ENCODE measurements at places on chromosomes 13 and 19.

- no peak for DNase-seq
Measured at GRCh38 chr19:46935066-46935663, 74.4 kb downstream of the ARHGAP35 start.

DNA sequence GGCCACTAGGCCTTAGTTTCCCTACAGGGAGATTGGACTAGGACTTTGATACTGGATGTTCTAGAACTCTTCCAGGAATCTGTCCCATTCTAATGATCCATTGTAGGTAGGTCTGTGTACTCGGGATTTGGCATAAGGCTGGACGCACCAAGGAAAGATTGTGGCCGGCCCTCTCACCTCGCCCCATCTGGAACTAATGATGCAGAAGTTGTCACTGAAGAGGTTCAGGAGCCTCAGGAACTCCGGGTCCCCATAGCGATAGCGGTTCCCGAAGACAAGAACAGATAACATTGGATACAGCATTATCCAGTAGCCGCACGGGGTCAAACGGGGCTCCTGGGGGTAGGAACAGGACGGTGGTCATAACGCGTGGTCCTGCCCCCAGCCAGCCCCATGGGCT, 11.2 kb downstream of the EGLN2 start:
- no peak for DNase-seq

DNA sequence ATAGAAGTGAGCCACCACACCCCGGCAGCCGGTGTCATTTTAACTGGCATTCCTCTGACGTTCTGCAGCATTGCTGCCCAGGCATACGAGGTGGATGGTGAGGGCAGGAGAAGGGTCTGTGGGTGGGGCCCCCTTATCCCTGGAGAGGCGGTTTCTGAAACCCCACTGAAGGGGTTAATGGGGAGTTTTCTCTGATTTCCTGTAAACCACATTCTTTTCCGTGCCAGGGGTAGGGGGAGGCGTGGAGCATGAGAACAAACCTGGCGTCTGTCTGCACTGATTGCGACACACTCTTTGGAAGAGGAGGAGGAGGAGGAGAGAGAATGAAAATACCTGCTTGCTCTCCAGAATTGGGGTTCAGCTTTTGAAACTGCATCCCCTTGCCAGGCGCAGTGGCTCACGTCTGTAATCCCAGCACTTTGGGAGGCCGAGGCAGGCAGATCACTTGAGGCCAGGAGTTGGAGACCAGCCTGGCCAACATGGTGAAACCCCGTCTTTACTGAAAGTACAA, 2.7 kb upstream of the C3 start:
- peak; percentile 55 for DNase-seq

DNA sequence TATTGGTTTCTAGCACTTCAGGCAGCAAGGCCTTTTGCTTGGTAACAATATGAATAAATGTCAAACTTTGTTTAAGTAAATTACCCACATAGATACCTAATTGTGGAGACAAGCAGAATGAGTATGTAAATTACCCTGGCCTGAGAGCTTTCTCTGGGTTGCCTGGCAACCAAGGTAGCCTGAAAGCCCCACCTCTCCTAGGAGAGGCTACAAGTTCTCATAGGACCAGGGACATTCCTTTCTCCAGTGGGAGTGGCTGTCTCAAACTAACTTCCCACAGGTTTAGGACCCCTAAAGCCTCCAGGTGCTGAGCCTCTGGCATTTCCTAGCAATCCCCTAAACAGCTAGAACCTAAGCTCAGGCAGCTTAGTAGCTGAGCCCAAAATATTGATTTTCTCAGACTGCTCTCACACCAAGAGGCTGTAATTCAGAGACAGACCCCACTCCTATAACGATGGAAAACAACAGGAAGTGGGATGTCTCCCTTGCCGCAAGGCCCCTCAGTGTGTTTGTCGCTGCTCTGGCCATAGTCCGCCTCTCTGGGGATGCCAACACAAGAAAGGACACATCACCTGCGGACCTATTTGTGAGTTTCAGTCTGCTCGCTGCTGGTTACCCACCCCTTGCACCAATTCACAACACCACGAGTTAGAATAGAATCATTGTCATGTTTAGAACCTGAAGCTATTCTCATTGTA, 207.3 kb downstream of the DLEU7 start:
- DNase-seq, result peak; percentile 80

- no peak for DNase-seq
Measured at GRCh38 chr19:31127134-31127967, 221.9 kb downstream of the TSHZ3 start.

- no peak for DNase-seq
Measured at GRCh38 chr13:104296286-104296685, 1230.1 kb upstream of the SLC10A2 start.

- DNase-seq, result peak; percentile 63
Measured at GRCh38 chr13:31538067-31539042, 201.0 kb upstream of the RXFP2 start.

- no peak for DNase-seq
Measured at GRCh38 chr19:41919948-41920712, 8.1 kb downstream of the ERFL start.

DNA sequence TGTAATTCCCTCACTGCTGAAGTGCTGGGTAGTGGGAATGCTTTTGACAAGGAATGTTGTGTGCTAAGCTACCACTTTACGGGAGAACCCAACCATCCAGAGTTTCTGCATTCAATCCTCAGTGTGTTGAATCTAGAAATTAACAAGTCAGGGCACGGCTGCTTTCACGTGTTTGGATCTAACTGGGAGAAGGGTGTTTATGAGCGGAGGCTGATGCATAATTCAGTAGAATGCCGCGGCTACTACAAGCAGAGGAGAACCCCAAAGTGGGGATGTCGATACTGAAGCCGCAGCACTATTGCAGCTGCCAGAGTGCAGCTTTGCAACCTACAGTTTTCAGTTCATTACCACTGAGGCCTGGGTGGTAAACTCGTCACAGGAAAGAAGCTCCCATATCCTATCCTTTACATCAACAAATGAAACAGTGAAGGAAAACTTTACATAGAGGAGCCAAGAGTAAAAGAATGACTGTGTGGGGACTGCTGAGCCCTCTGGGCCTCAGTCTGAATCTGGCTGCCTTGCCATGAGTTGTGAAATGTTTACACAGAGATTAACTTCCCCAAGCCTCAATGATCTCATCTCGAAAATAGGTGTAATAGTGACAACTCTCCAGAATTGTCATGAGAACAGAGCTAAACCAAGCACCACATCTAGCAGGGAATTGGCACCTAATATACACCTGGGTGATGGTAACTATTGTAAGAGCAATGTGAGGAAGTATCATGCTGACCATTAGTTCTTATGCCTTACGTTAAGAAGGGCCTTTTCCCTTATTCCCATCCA, 531.7 kb downstream of the MYO16 start:
- no peak for DNase-seq

GRCh38 chr19:3368848-3369336, 2.5 kb downstream of the NFIC start:
- DNase-seq, result no peak

DNA sequence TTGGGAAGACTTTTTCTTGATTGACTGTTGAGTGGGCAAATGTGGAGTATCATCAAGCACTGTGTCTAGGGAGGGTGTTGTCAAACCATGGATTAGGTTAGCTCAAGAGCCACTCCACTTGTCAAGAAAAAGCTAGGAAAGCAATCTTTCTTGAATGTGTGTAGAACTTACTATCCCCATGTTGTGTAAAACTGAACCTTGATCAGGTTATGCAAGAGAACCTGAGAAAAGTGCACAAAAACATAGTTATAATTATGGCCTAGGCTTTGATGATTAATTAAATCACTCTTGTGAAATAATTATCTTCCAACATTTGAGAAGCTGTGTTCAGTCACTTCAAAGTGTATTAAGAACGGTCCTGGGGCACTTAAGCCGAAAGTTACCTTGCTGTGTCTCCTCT, 238.2 kb upstream of the OBI1 start:
- no peak for DNase-seq

GRCh38 chr13:96994017-96994857, at the start of gene OXGR1:
OXGR1 (minus strand) TSS chr13:96994476; CDS start chr13:96987759, 6,717 bp downstream.
- DNase-seq, result peak; percentile 50

DNA sequence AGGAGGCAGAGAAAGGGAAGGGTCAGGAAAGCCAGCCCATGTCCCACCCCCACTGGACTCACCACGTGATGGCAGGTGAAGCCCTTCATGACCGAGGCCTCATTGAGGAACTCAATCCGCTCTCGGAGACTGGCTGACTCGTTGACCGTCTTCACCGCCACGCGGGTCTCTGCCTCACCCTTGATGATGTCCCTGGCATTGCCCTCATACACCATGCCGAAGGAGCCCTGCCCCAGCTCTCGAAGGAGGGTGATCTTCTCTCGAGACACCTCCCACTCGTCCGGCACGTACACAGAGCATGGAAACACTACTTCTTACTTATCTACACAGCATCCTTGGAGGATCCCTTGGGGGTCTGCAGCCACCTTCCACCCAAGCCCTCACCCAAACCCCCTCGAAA, 55.7 kb downstream of the ZNF557 start:
- DNase-seq, result no peak

- DNase-seq, result no peak
Measured at GRCh38 chr13:32116210-32116609, 84.6 kb downstream of the FRY start.

DNA sequence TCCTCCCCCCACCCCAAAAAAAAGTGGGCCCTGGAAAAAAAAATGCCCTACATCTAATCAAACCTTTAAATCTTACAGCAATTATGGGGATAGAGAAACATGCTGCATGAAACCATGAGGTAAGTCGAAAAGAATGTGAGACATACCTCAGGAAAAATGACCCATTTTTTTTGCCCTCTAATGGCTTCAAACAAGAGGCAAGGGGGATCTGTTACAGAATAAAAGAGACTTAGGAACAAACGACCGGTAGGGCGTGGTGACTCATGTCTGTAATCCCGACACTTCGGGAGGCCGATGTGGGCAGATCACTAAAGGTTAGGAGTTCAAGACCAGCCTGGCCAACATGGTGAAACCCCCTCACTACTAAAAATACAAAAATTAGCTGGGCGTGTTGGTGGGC, 8.4 kb downstream of the RGL3 start:
- DNase-seq, result no peak

- DNase-seq, result no peak
Measured at GRCh38 chr13:101946401-101946800, 455.4 kb downstream of the FGF14 start.

- peak; percentile 62 for DNase-seq
Measured at GRCh38 chr13:21913010-21913409, 242.1 kb downstream of the FGF9 start.

DNA sequence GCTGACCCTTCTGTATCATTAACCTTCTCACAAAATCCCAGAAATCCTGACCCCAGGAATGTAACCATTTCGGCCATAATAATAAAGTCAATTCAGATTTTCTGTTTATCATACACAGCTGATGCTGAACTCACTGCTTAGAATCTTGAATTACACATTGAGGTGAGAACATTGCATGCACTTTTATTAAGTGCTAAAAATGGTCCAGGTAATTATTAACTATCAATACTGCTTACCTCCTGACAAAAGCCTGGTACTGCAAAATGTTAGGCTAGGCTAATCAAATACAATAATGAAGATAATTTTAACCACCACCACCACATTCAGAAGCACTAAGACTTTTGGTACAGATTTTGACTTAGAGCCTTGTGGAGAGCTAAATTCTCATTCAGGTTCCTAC, 36.1 kb downstream of the KLF12 start:
- DNase-seq, result no peak

GRCh38 chr19:14432791-14433553, at the start of gene PKN1:
PKN1 (plus strand) TSS chr19:14433306; CDS start chr19:14433522, 216 bp downstream.
- peak; percentile 93 for DNase-seq

DNA sequence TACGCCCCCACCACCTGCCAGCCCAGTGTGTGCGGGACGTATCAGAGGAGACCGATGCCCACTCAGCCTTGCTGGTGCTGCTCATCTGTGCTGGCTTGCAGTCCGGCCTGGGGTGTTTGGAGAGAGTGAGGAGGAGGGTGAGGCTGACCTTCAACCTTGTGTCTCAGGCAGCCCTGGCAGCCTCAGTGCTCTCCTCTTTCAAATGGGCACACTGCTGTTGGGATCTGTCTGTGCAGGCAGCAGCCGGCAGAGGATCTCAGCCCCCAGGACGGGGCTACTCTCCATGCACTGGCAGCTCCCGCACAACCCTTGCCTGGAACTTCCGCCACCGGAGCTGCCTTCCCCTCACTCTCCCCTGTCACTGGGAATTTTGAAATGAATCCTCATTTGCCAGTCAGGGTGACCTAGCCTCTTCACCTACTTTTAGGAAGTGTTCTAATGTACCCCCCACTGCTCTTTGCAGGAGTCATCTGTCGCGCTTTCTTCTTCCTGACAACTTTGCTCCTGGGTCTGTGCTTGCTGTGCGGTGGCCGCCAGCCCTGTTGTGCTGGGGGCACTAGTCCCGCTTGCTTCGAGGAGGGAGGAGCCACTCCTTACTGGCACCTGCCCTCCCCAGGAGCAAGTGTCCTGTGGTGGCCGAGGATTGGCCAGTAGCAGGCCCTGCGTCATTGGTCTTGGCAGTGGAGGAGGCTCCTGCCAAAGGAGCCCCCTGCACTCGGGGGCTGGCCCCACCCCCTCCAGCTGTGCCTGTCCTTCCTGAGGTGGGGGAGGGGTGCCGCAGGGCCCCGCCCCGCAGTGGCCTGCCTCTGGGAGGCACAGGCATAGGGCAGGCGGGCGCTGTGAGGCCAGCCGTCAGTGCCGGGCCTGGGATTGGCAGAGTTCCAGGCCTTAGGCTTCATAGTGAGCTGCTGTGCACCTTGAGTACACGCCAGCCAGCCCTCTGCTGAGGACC, 53.4 kb downstream of the TSSK6 start:
- peak; percentile 96 for DNase-seq
